ENCODE measurements at places on chromosomes 1 and 21. TPM values are rescaled to one million over a fixed set of nuclear protein-coding genes. Genes with fewer than 3 reads are reported as not detected.
A peak's percentile ranks its signal among the peaks of the same experiment; 100 is the strongest.

- no peak for DNase-seq
Observed at GRCh38 chr1:214005708-214006107, 17.9 kb downstream of the PROX1 start.

DNA sequence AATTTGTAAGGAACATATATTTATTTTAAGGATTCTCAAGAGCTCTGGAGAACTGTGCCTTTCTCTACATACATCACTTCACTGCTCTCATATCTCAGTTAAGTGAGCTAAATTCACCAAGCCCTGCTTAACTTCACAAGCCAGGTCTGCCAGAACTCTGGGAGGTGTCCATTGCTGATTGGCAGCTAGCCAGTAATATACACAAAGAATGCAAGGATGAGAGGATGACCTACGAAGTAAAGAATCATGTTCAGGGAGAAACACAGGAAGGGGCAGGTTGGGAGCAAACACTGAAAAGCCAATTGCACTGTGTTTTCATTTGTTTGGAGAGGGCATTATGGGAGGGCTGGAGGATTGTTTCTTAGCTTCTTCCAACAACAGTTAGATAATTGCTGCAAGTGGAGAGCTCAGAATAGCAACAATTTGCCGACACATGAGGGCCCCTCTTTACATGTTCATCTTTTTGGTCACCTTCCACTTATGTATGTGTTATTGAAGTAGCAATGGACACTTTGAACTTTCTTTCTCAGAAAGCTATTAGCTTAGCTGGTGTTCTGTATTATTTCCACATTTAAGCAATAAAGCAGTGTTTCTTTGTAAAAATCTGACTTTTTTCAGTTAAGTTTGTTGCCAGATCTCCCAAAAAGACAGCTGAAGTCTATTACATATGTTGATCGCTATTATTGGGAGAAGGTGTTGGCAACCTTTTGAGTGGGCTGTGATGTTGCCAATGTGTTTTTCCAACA lies 254.8 kb downstream of the LTN1 start:
- no peak for DNase-seq

CRTC2 gene
- total RNA-seq: 67.0 TPM

DNA sequence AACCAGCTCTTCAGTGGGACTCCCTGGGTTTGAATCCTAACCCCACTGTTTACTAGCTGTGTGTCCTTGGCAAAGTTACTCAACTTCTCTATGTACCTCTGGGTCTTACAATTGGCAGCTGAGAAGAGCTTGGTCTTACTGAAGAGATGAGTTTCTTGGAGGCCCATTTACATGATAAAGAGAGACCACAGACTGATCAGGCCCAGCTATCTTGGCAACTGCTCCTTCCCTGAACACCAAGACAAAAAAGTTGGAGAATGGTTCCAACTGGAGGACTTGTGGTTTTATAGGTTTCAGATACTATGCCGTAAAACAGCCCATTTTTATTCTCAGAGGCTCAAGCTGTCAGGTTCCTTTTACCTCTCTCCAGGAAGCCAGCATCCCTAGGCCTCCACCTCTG lies 24.8 kb upstream of the CNIH3 start:
- DNase-seq: no peak

- no peak for DNase-seq
Observed at GRCh38 chr1:43238991-43239469, 30.8 kb upstream of the TMEM125 start.

- DNase-seq: no peak
Observed at GRCh38 chr1:90361026-90361425, 356.1 kb downstream of the BARHL2 start.

DNA sequence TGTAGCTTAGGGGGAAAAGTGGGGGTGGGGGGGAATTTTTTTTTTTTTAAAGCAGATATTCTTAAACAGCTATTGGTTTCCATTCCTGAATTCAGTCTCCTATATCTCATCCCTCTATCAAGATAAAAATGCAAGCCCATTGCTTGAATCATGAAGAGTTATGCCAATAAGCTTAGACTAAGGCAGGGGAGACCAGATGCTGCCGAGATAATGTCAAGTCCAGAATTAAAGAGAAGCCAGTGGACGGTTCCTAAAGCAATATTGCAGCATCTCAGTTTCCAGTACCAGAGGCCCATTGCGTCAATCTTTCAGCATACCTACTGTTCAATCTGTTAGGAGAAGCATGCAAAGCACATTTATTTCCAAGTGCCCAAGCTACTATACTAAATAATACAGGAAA lies 309.4 kb downstream of the BARHL2 start:
- DNase-seq: no peak

- DNase-seq: no peak
Observed at GRCh38 chr1:53765657-53766056, 26.7 kb upstream of the GLIS1 start.

DNA sequence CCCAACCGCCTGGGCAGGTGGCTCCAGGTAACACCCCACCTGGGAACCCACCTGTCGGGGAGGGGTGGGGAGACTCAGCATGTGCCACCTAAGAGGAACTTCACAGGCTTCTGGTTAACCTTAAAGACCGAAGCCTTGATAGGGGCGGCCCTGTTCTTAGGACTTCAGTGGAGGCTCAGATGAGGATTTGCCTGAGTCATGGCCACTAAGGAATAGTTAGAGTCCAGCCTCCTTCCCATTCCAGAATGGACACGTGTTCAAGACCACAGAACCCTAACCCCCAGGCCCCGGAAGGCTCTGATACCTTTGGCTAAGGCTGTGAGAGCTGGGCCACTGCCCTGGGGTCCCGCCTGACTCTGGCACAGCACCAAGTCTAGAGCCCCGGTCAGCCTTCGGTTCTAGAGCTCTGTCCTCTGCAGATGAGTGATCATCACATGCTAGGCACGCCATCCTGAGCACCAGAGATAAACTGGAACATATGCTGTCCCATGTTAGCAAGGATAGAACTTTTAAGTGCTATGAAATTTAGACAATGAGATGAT lies 20.3 kb downstream of the PADI6 start:
- DNase-seq: no peak

KRTAP13-2 gene
- not detected for total RNA-seq

DNA sequence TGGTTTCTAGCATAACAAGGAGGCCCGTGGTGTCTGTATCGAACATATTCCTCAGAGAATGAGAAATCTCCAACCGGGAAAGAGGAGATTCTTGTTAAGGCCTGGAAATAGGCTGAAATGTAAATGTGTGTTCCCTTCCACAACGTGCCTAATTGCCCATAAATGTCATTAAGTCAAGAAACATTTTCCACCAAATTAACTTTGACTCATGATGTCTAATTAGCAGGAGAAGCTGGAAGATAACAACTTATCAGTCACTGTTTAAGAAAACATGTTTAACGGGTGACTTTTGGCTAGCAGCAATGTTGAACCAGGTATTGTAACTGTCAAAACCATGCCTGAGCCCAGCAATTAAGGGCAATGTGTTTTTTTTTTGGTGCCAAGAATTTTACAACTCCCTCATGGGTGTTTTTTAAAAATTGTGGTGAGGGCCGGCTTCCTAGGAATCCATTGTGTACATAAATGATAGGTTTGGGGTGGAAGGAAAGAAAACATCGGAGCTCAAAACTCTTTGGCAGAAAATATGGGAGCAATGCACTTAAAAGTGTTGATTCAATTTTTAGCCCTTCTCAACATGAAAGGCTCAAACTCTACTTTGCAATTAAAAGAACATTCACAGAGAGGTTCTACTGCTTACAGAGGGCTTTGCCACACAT lies 67.0 kb downstream of the OLIG1 start:
- no peak for DNase-seq

CFHR1 gene
- not detected for total RNA-seq

GRCh38 chr1:89025928-89026327 lies 3.3 kb upstream of the GBP3 start:
- no peak for DNase-seq

- DNase-seq: no peak
Observed at GRCh38 chr1:44826375-44827196, 16.5 kb downstream of the PTCH2 start.

CD1E gene
- total RNA-seq: not detected

DNA sequence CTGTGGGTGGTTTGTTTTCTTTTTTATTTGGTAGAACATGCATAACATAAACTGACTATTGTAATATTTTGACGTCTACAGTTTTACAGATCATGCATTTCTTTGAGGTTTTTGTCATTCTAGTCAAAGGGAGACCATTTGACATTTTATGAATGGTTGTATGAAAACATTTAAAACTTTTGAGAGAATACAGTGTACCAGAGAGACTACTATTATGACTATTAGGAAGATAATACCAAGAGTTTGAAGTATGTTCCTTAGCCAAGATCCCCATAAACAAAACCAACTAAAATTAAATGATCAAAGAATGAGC lies 37.3 kb upstream of the RHOU start:
- DNase-seq: no peak

DNA sequence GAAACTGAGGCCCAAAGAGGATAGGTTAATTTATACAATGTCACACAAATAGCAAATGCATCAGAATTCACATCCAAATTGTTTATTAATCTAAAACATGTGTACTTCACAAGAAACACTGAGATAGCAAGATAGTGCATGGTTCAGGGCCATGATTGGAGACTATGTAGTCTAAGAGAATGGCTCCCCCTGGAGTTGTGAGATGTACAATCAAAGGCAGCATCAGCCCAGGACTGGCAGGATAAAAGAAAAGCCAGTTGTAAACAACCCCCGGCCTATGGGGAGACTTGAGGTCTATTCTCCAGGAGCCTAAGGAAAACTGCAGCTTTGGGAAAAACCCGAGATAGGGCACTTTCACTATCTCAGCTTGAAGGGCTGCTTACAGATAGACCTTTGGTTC lies 511.0 kb downstream of the OMA1 start:
- no peak for DNase-seq

DNA sequence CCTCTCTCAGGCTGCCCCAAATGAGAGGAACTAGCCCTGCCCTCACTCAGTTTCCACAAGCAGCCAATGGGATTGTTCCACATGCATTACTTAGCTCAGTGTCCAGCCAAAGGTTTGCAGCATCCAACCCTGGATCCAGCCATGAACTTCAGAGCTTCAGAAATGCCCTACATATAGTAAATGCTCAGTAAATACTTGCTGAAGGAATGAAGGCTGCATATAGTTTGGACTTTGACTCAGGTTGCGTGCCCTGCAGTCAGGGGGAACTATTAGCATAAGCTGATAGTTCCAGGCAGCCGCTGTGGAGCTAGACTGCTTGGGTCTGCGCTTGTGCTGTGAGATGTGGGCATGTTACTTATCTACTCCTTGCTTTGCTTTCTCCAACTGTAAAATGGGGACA lies 64.8 kb downstream of the NENF start:
- DNase-seq: no peak

C1orf105 gene
- not detected for total RNA-seq

HUNK gene
- total RNA-seq: 0.42 TPM

DNA sequence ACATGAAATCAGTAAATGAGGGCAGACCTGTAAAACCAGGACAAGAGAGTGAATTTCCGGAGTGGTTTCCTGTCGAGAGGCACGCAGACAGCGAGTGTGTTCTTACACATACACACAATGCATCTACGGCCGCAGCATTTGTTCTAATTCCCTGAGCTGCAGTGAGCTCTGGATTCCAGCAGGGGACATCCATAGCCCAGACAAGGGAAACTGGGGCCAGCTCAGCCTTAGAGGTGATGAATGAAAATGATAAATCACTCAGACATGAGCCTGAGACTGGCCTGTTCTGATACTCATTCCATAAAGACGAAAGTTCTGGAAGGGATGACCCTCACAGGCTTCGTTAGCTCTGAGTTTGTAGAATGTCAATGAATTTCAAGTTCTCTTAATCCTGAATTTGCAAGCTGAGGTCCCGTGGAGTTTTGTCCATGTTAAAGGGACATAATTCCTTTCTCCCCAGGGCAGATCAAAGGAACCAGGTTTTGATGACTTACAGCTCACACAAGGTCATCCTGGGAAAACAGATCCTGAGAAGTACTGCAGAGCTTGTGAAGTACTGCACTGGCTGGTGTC lies 207.9 kb upstream of the C1orf87 start:
- DNase-seq: peak; percentile 29

- DNase-seq: no peak
Observed at GRCh38 chr1:56190806-56191365, 388.5 kb downstream of the PLPP3 start.

- DNase-seq: peak; percentile 4
Observed at GRCh38 chr1:197614916-197615692, 160.2 kb downstream of the DENND1B start.

GRHL3 gene
- not detected for total RNA-seq

All from activated naive CD8-positive, alpha-beta T cell treated with anti-CD3 and anti-CD28 coated beads for 36 hours (primary cell).